ENCODE measurements at places on chromosomes 1 and 21.
A peak's percentile ranks its signal among the peaks of the same experiment; 100 is the strongest.

DNA sequence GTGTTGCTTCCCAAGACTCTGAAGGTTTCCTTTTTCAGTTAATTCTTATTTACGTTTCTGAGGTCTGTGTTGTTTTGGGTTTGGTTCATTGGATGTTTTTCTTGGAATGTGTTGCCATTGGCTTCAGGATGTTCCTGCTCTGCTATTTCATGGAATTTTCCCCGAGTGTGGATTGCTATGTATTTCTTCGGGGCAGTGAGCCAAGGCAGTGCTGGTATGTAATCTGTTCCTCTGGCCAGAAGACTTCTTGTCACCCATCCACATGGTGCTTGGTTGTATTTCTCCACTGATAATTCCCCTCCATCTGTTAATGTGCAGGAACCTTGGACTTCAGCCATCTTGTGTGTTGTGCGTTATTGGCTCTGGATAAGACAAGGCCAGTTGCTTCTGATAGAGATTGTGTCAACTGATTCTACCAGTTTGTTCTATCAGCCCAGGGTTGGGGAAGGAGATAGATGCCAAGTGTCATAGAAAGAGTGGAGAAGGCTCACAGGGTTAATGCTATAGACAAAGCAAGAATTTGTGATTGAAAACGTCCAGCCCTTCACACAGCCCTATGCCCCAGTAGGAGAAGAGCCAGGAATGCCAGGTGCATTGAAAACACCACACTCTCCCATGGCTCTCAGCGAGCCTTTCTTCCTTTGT, 505.2 kb downstream of the PLPP3 start:
- H3K27ac ChIP-seq, result peak overlapping the region; percentile 77
- H3K4me3 ChIP-seq, result peak overlapping the region; percentile 1
- DNase-seq, result peak; percentile 59
- H3K36me3 ChIP-seq, result no peaks in the 10 kb centered on the region

GRCh38 chr1:239228451-239228850, 157.9 kb upstream of the CHRM3 start:
- no peaks in the 10 kb centered on the region for H3K27me3 ChIP-seq
- no peaks in the 10 kb centered on the region for H3K4me1 ChIP-seq
- no peaks in the 10 kb centered on the region for H3K36me3 ChIP-seq
- DNase-seq, result no peak
- H3K27ac ChIP-seq, result no peak overlapping the region

DNA sequence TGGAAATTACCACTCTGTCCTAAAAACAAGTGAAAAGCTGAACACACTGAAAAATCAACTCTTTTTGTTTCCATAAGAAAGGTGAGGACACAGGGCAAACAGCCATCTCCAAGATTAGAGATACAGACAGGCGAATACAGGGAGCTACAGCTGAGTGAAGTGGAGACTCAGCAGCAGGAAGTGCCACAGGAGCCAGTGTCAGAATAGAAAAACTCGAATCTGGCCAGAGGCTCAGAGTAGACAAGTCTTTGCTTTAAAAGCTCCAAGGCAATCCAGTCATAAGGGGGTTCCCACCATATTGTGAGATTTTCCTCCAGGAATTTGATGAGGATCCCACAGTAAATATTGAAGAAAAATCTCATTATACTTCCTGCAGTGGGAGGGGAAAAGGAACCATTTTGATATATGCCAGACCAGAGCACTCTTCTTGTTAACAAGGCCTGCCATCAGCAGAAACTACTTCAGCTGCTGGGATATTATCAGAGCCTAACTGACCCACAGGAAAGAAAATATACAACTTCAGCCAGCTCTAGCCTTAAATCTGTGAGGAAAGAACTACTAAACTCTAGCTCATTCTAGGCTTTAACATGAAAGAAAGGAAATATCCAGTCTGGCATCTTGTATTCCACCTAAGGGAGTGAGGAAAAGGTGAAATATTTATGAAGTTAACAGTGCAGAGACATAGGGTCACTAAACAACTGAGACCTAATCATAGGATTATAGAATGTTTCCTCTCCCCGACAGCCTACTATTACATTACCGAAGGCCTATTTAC, 256.2 kb upstream of the OLFM3 start:
- no peaks in the 10 kb centered on the region for H3K4me1 ChIP-seq
- no peak overlapping the region for H3K27ac ChIP-seq
- no peaks in the 10 kb centered on the region for H3K36me3 ChIP-seq
- H3K4me3 ChIP-seq, result no peak overlapping the region
- no peak for DNase-seq
- H3K27me3 ChIP-seq, result no peaks in the 10 kb centered on the region

- no peak overlapping the region for H3K4me3 ChIP-seq
- no peaks in the 10 kb centered on the region for H3K36me3 ChIP-seq
- H3K27ac ChIP-seq, result no peak overlapping the region
- H3K27me3 ChIP-seq, result no peaks in the 10 kb centered on the region
These were observed 144.0 kb downstream of the FMN2 start for GRCh38 chr1:240235521-240236288.

DNA sequence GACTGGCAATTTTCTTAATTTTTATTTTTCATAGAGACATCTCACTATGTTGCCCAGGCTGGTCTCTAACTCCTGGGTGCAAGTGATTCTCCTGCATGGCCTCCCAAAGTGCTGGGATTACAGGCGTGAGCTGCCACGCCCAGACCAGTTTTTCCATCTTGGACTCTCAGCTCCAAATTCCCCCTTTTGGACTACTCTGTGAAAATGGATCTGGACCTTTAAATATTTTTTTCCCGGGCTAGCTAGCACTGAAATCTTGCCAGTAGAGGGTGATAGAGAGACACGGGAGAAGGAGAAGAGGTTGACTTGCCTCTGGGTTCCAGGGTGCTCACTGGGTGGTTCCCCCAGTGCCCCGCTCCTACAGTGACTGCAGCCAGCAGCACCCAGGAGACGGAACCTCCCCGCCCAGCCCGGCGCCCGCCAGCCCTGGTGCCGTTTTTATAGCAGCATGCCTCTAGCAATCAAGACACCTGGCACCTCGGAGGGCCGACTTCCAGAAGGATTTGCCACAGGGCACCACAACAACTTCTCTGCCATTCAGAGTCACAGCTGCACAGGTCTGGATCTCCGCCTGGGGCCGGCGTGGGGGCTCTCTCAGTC, 34.7 kb upstream of the SCCPDH start:
- peak overlapping the region; percentile 49 for H3K4me3 ChIP-seq
- DNase-seq, result peak; percentile 73
- H3K36me3 ChIP-seq, result no peaks in the 10 kb centered on the region
- peaks cover 23% of the 10 kb centered on the region for H3K4me1 ChIP-seq

GRCh38 chr21:40639616-40640194, 207.3 kb downstream of the DSCAM start:
- H3K27me3 ChIP-seq, result no peaks in the 10 kb centered on the region
- H3K36me3 ChIP-seq, result no peaks in the 10 kb centered on the region
- H3K27ac ChIP-seq, result no peak overlapping the region
- H3K4me3 ChIP-seq, result no peak overlapping the region
- H3K4me1 ChIP-seq, result no peaks in the 10 kb centered on the region
- DNase-seq, result no peak

- no peak for DNase-seq
- H3K27me3 ChIP-seq, result no peaks in the 10 kb centered on the region
- H3K4me3 ChIP-seq, result no peak overlapping the region
These were observed 607.3 kb downstream of the NCAM2 start for GRCh38 chr21:21605521-21605920.

GRCh38 chr1:29883986-29884385, 647.7 kb downstream of the PTPRU start:
- no peaks in the 10 kb centered on the region for H3K36me3 ChIP-seq
- H3K27ac ChIP-seq, result no peak overlapping the region
- H3K27me3 ChIP-seq, result no peaks in the 10 kb centered on the region

- peak overlapping the region; percentile 95 for H3K27ac ChIP-seq
- H3K36me3 ChIP-seq, result no peaks in the 10 kb centered on the region
- H3K27me3 ChIP-seq, result no peaks in the 10 kb centered on the region
- H3K4me3 ChIP-seq, result peak overlapping the region; percentile 62
- H3K4me1 ChIP-seq, result peaks cover 21% of the 10 kb centered on the region
- peak; percentile 86 for DNase-seq
These were observed 10.7 kb upstream of the RGS16 start for GRCh38 chr1:182614796-182615454.

DNA sequence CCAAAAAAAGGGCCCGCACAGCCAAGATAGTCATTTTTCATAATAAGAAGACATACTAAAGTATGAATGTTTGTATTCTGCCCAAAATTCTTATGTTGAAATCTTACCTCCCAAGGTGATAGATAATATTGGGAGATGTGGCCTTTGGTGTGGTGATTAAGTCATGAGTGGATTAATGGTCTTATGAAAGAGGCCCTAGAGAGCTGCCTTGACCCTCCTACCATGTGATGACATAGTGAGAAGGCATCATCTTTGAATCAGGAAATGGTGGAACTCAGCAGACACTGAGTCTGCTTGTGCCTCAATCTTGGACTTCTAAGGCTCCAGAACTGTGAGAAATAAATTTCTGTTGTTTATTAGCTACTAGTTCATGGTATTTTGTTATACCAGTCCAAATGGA, 11.8 kb upstream of the RNPC3 start:
- no peak for DNase-seq
- H3K27ac ChIP-seq, result no peak overlapping the region
- H3K27me3 ChIP-seq, result no peaks in the 10 kb centered on the region

- H3K27me3 ChIP-seq, result no peaks in the 10 kb centered on the region
- no peak overlapping the region for H3K4me3 ChIP-seq
- H3K4me1 ChIP-seq, result peaks cover 21% of the 10 kb centered on the region
- H3K36me3 ChIP-seq, result peaks cover 88% of the 10 kb centered on the region
- no peak for DNase-seq
These were observed 93.1 kb downstream of the MACF1 start for GRCh38 chr1:39297551-39297950.

- H3K36me3 ChIP-seq, result no peaks in the 10 kb centered on the region
- no peaks in the 10 kb centered on the region for H3K27me3 ChIP-seq
- H3K4me1 ChIP-seq, result peaks cover 52% of the 10 kb centered on the region
- H3K4me3 ChIP-seq, result no peak overlapping the region
- DNase-seq, result no peak
- peak overlapping the region; percentile 65 for H3K27ac ChIP-seq
These were observed 43.3 kb upstream of the KCNQ4 start for GRCh38 chr1:40740039-40740996.

DNA sequence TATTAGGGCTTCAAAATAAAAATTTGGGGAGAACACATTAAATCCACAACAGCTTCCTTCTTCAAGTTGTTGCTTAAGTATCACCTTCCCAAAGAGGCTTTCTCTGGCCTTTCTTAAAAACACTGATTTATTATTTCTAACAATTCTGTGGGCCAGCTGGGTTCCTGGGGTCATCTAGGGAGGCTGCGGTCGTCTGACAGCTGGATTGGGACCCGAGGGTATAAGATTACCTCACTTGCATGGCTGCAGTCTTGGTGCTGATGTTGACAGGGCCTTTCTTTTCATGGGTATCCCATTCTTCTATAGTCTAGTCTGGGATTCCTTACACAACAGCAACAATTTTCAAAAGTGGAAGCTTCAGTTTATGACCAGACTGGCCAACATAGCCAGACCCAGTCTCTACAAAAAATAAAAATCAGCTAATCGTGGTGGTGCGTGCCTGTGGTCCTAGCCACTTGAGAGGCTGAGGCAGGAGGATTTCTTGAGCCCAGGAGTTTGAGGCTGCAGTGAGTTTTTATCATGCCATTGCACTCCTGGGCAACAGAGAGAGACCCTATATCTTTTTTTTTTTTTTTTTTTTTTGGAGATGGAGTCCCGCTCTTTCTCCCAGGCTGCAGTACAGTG, 46.1 kb upstream of the ZNF326 start:
- H3K27me3 ChIP-seq, result no peaks in the 10 kb centered on the region
- DNase-seq, result no peak
- no peaks in the 10 kb centered on the region for H3K4me1 ChIP-seq
- H3K27ac ChIP-seq, result no peak overlapping the region

DNA sequence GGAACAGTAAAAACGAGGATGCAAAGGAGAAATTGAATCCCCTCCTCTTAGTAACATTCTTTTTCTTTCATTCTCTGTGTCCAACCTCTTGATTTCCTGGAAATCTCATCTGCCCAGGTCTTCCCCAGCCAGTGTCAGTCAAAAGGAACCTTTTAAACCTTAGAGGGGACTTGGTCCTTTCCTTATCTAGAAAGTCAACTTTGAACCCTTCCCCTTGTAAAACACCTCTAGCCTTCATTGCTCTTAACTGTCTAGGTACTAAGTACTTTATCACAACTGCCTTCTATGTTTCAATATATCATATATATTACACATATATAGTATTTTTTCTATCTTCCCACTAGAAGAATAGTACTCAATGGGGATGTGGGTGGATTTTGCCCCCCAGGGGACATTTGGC, 282.1 kb downstream of the NTNG1 start:
- H3K4me3 ChIP-seq, result no peak overlapping the region
- H3K27me3 ChIP-seq, result no peaks in the 10 kb centered on the region
- no peak overlapping the region for H3K27ac ChIP-seq

DNA sequence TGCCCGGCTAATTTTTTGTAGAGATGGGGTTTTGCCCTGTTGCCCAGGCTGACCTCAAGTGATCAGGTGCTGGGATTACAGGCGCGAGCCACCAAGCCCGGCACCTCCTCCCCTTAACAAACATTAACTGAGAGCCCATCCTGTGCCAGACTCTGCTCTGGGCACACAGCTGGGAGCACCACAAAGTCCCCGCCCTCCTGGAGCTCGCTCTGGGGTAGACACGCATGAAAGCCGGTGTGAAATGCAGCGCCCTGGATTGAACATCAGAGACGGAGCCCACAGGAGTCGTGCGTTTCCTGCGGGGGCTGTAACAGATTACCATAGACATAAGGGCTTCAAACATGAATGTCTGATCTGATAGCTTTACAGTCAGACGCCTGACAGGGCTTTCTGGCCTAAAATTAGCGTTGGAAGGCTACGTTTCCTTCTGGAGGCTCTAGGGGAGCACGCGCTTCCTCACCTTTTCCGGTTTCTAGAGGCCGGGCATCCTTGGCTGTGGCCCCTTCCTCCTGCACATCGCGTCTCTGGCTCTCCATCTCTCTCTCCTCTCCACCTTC, 14.3 kb downstream of the SLC27A3 start:
- H3K4me1 ChIP-seq, result peaks cover 11% of the 10 kb centered on the region
- DNase-seq, result peak; percentile 13
- no peaks in the 10 kb centered on the region for H3K27me3 ChIP-seq
- H3K27ac ChIP-seq, result peak overlapping the region; percentile 67
- H3K4me3 ChIP-seq, result peak overlapping the region; percentile 39

GRCh38 chr1:234956821-234957329, 171.8 kb downstream of the TOMM20 start:
- no peak for DNase-seq
- H3K4me3 ChIP-seq, result no peak overlapping the region
- no peaks in the 10 kb centered on the region for H3K36me3 ChIP-seq
- H3K27ac ChIP-seq, result no peak overlapping the region
- no peaks in the 10 kb centered on the region for H3K27me3 ChIP-seq
- peaks cover 36% of the 10 kb centered on the region for H3K4me1 ChIP-seq
